ENCODE measurements at places on chromosomes 7 and 10.

DNA sequence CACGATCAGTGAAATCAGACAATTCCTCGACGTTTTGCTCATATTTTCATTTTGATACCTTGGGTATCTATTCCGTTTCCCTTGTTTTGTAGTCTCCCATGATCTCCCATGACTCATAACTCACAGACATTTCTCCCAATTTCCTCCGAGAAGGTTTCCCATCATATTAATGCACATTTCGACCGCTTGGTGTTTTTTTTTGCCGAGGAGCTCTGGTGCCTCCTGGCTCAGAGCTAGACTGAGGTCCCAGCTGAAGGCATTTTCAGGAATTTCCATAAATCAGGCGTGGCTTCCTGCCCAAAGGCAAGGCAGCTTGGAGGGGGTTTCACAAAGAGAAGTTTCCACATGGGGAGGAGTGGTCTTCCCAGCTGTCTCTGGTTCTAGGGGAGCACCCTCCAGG, 148.2 kb upstream of the TNS3 start:
- DNase-seq, result no peak

DNA sequence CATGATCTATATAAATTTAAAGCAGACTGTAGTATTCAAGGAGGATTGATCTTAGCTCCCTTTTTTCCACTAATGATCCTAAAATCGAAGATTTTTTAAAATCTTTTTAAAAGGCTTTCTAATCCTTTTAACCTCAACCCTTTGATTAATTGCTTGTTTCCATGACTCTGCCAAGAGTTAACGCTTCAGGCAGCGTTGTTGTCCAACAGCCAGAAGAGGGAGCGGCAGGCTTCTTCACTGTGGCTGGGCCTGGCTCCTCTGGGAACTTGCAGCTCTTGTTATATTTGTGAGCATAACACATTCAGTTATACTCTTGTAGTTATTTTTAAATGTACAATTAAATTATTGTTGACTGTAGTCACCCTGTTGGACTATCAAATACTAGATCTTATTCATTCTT, 26.3 kb downstream of the CRCP start:
- peak; percentile 87 for DNase-seq

- no peak for DNase-seq
Measured at GRCh38 chr10:124644236-124644635, 99.9 kb downstream of the FAM53B start.

GRCh38 chr10:115129752-115130151, 36.6 kb downstream of the ATRNL1 start:
- peak; percentile 46 for DNase-seq

- peak; percentile 25 for DNase-seq
Measured at GRCh38 chr7:6121141-6121540, 90.0 kb downstream of the ANKRD61 start.

Data from astrocyte of the hippocampus (primary cell).